ENCODE measurements at places on chromosomes 2 and 18.

DNA sequence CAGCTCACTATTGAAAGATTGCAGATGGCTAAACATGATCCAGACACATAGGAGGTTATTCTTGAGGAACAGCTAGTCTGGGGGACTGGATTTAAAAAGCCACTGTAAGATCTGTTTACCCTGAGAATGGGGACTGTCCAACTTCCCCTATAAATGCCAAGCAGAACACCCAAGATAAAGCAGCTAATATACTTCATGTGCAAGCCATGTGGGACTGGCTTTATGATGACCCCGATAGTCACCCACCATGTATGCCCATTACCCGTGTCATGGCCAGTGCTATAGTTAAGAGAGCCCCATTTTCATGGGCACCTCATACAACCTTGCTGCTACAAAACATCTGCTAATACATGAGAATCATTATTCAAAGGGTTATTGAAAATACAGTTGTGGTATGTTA is 16.0 kb downstream of the YPEL5 start:
- no peak for DNase-seq
- H3K4me1 ChIP-seq = peaks cover 3% of the 10 kb centered on the region
- H3K36me3 ChIP-seq = peaks cover 15% of the 10 kb centered on the region
- H3K4me3 ChIP-seq = no peak overlapping the region

DNA sequence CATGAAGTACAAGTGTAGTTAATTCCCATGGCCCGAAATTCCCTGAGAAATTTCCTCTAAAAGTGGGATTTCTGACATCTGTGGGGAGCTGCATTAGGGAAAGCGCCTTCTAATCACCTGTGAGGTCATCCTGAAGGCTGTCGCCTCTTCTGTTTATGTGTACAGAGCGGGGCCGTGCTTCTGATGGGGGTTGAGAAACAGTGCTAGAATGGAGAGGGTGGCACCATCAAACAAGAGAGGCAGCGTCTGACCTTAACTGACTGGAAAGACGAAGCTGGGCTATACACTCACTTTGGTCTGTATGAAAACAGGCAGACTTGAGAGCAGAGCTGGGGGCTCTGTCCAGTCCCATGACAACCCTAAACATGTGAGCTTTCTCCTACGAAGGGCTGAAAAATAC is 44.2 kb upstream of the DNMT3A start:
- H3K36me3 ChIP-seq = no peaks in the 10 kb centered on the region
- peaks cover 2% of the 10 kb centered on the region for H3K4me1 ChIP-seq
- no peaks in the 10 kb centered on the region for H3K27me3 ChIP-seq
- H3K4me3 ChIP-seq = no peak overlapping the region
- H3K27ac ChIP-seq = no peak overlapping the region

- no peaks in the 10 kb centered on the region for H3K36me3 ChIP-seq
- no peak overlapping the region for H3K27ac ChIP-seq
- no peaks in the 10 kb centered on the region for H3K27me3 ChIP-seq
- DNase-seq = no peak
- H3K4me1 ChIP-seq = no peaks in the 10 kb centered on the region
Measured at GRCh38 chr2:122307763-122308162, 552.3 kb downstream of the TSN start.

DNA sequence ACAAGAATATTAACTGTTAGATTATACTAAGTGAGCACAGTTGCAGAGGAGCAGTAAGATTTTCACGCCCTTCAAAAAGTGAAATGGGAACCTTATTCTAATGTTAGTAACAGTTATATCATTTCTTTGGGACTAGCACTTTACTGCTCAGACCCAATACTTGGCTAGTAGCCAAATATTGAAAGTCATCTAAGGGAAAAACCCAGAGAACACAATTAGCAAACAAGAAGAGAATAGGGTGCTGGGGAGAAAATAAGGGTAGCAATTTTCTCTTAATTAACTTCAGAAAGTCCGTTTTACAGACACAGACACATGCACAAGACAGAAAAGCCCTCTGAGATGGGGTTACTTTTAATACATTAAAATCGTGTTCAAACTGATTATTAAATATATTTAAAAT is 71.8 kb downstream of the ID2 start:
- H3K36me3 ChIP-seq = no peaks in the 10 kb centered on the region
- no peak for DNase-seq
- no peaks in the 10 kb centered on the region for H3K27me3 ChIP-seq
- peaks cover 1% of the 10 kb centered on the region for H3K4me1 ChIP-seq

- H3K27ac ChIP-seq = no peak overlapping the region
- H3K36me3 ChIP-seq = peaks cover 19% of the 10 kb centered on the region
- H3K4me1 ChIP-seq = no peaks in the 10 kb centered on the region
- DNase-seq = no peak
- H3K4me3 ChIP-seq = no peak overlapping the region
- H3K27me3 ChIP-seq = no peaks in the 10 kb centered on the region
Measured at GRCh38 chr2:3432693-3433338, 53.3 kb downstream of the TRAPPC12 start.

GRCh38 chr18:59941331-59941730 is 41.5 kb downstream of the PMAIP1 start:
- no peaks in the 10 kb centered on the region for H3K36me3 ChIP-seq
- no peak for DNase-seq
- H3K27me3 ChIP-seq = no peaks in the 10 kb centered on the region
- H3K4me1 ChIP-seq = no peaks in the 10 kb centered on the region
- H3K27ac ChIP-seq = no peak overlapping the region
- H3K4me3 ChIP-seq = no peak overlapping the region

- H3K27me3 ChIP-seq = no peaks in the 10 kb centered on the region
- no peak overlapping the region for H3K4me3 ChIP-seq
- H3K4me1 ChIP-seq = no peaks in the 10 kb centered on the region
- H3K27ac ChIP-seq = no peak overlapping the region
Measured at GRCh38 chr2:4533806-4534205, 830.4 kb downstream of the DCDC2C start.

- no peaks in the 10 kb centered on the region for H3K4me1 ChIP-seq
- no peaks in the 10 kb centered on the region for H3K27me3 ChIP-seq
- no peak overlapping the region for H3K27ac ChIP-seq
- H3K4me3 ChIP-seq = no peak overlapping the region
- H3K36me3 ChIP-seq = no peaks in the 10 kb centered on the region
Measured at GRCh38 chr2:239720361-239721360, 304.5 kb downstream of the NDUFA10 start.

- no peak overlapping the region for H3K4me3 ChIP-seq
- H3K27ac ChIP-seq = no peak overlapping the region
- H3K36me3 ChIP-seq = no peaks in the 10 kb centered on the region
- no peaks in the 10 kb centered on the region for H3K27me3 ChIP-seq
- no peak for DNase-seq
- no peaks in the 10 kb centered on the region for H3K4me1 ChIP-seq
Measured at GRCh38 chr2:3144856-3145255, 232.8 kb downstream of the EIPR1 start.

- no peak overlapping the region for H3K4me3 ChIP-seq
- peaks cover 2% of the 10 kb centered on the region for H3K36me3 ChIP-seq
- H3K27me3 ChIP-seq = no peaks in the 10 kb centered on the region
- no peak overlapping the region for H3K27ac ChIP-seq
Measured at GRCh38 chr2:20737505-20737904, 70.6 kb downstream of the GDF7 start.

DNA sequence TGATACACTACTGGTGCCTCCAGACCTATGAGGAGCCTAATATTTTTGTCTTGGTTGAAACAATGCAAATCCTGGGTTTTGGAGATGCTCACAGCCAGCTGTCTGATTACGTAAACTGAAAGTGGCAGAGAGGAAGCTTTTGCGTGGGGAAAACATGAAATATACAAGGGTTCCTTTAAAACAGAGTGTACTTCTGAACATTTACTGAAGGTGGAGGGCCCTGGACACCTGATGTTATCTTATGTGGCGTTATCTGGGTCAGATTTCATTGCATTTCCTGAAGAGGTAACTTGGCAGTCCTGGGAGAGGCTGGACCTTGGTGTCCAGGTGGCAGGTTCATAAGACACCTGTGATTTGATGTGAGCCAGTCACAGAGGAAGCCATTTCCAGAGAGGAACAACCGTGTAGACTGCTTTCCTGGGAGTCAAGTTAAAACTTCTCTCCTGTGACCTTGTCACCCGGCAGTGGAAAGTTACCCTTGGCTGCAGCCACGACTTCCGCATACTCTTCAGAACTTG is 105.0 kb downstream of the NEDD4L start:
- DNase-seq = no peak
- H3K27ac ChIP-seq = no peak overlapping the region
- no peak overlapping the region for H3K4me3 ChIP-seq
- peaks cover 17% of the 10 kb centered on the region for H3K4me1 ChIP-seq
- no peaks in the 10 kb centered on the region for H3K36me3 ChIP-seq
- no peaks in the 10 kb centered on the region for H3K27me3 ChIP-seq

GRCh38 chr2:37773371-37774130 is 102.1 kb upstream of the CDC42EP3 start:
- no peaks in the 10 kb centered on the region for H3K27me3 ChIP-seq
- DNase-seq = no peak
- H3K4me3 ChIP-seq = no peak overlapping the region

GRCh38 chr2:181607629-181608590 is 49.0 kb downstream of the CERKL start:
- H3K4me3 ChIP-seq = no peak overlapping the region
- H3K27ac ChIP-seq = no peak overlapping the region
- H3K36me3 ChIP-seq = no peaks in the 10 kb centered on the region
- no peaks in the 10 kb centered on the region for H3K4me1 ChIP-seq

GRCh38 chr2:20620271-20620681 is 30.6 kb downstream of the HS1BP3 start:
- no peak overlapping the region for H3K27ac ChIP-seq
- DNase-seq = no peak
- peaks cover 55% of the 10 kb centered on the region for H3K4me1 ChIP-seq
- H3K4me3 ChIP-seq = no peak overlapping the region

DNA sequence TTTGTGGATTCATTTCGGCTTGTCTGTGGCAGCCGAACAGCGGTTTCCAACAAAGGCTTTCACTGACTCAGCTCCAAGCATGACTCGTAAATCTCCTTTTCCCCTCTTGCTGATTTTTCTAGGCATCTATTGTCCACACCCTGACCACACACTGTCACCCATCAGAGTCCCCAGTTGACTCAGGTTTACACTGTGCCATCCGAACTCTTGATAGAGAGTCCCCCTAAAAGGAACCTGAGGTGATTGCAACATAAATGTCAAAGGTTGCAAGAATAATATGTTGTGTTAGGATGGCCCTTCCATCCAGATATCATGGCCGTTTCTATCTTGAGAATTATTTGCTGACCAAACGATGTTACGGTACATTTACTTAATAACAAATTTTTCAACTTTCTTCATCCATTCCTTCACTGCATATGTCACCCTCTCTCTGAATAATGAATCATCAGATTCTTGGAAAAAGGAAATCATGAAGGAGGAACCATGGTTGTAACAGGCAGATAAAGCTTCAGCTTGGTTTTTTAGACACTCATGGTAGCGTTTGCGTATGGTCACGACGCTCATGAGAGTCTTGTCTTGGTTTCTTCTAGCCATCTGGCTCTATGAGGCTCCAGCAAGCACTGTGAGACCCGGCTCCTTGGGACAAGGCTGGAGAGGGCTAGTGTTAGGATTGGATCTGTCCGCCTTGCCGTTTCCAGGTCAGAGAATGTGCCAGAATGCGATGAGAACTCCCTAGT is 72.1 kb downstream of the NPAS2 start:
- DNase-seq = no peak
- H3K36me3 ChIP-seq = no peaks in the 10 kb centered on the region
- H3K4me1 ChIP-seq = peaks cover 6% of the 10 kb centered on the region
- H3K27me3 ChIP-seq = no peaks in the 10 kb centered on the region
- H3K27ac ChIP-seq = no peak overlapping the region

GRCh38 chr2:233349005-233349998 is 5.0 kb upstream of the DGKD start:
- peaks cover 12% of the 10 kb centered on the region for H3K4me1 ChIP-seq
- no peak for DNase-seq
- no peak overlapping the region for H3K4me3 ChIP-seq
- H3K27me3 ChIP-seq = no peaks in the 10 kb centered on the region
- H3K36me3 ChIP-seq = no peaks in the 10 kb centered on the region

GRCh38 chr18:7847357-7848053 is 280.4 kb downstream of the PTPRM start:
- H3K4me3 ChIP-seq = no peak overlapping the region
- peaks cover 2% of the 10 kb centered on the region for H3K36me3 ChIP-seq
- H3K4me1 ChIP-seq = peaks cover 4% of the 10 kb centered on the region
- no peak for DNase-seq
- no peak overlapping the region for H3K27ac ChIP-seq

- no peak overlapping the region for H3K4me3 ChIP-seq
- H3K27ac ChIP-seq = no peak overlapping the region
- peaks cover 2% of the 10 kb centered on the region for H3K4me1 ChIP-seq
- no peaks in the 10 kb centered on the region for H3K36me3 ChIP-seq
- no peaks in the 10 kb centered on the region for H3K27me3 ChIP-seq
Measured at GRCh38 chr18:40013001-40013609, 1941.9 kb upstream of the PIK3C3 start.

DNA sequence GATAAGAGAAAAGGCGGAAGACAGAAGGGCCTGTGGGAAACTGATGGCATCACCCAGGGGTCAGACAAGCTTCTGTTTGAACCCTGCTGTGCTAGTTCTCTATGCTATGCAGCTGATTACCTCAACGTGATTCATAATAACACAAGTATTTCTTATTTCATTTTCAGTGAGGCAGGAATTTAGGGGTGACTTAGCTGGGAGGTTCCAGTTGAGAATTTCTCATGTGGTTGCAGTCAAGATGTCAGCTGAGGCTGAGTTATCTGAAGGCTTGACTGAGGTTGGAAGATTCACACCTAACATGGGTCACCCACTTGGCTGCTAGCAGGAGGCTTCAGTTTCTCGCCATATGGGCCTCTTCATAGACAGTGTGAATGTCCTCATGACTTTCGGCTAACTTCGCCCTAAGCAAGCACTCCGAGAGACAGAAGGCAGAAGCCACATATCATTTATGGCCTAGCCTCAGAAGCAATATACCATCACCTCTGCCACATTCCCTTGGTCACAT is 34.0 kb upstream of the TMEM131 start:
- no peak overlapping the region for H3K4me3 ChIP-seq
- no peaks in the 10 kb centered on the region for H3K27me3 ChIP-seq
- no peak overlapping the region for H3K27ac ChIP-seq
- no peak for DNase-seq
- H3K36me3 ChIP-seq = no peaks in the 10 kb centered on the region
- H3K4me1 ChIP-seq = peaks cover 6% of the 10 kb centered on the region

DNA sequence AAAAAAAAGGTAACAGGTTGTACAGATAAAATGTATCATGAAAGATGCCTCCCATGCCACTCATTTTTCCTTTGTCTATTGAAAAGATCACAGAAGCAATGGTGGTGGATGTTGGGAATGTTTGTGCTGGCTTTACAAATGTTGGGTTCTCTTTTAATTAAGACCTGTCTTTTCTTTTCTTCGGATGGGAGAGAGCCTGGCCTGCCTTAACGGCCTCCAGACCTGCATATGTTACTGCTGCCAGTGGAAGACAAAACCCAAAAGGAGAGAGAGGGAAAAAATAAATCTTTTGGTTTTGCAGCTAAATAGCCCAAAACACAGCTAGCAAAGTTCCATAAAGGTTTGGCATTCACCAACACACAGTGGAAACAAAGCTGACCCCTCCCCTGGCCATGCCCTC is 50.5 kb upstream of the FZD7 start:
- H3K4me1 ChIP-seq = peaks cover 4% of the 10 kb centered on the region
- H3K36me3 ChIP-seq = no peaks in the 10 kb centered on the region
- no peaks in the 10 kb centered on the region for H3K27me3 ChIP-seq
- no peak for DNase-seq
- H3K4me3 ChIP-seq = no peak overlapping the region

GRCh38 chr2:111957872-111958354 is 59.5 kb downstream of the MERTK start:
- H3K4me1 ChIP-seq = no peaks in the 10 kb centered on the region
- H3K4me3 ChIP-seq = no peak overlapping the region
- H3K27me3 ChIP-seq = no peaks in the 10 kb centered on the region
- no peak for DNase-seq
- no peaks in the 10 kb centered on the region for H3K36me3 ChIP-seq

Data from trophoblast cell (in vitro differentiated cells and primary cell).